ENCODE measurements at places on chromosomes 5 and 9.

DNA sequence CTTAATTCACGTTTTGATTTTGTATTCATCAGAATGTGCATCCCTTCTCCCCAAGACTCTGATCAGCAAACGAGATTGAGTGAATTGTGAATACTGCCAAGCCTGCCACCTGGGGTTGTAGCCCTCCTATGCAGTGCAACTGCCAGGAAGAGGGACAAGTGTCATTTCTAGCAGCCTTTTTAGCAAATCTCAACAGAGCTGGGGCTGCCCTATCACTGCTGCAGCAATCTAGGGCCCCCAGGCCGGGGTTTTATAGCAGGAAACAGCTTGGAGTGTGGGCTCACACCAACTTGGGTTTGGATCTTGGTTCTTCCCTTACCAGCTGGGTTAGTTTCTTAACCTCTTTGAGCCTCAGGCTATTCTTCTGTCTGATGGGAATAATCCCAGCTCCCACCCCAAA is 4.0 kb downstream of the CSF1R start:
- no peak for DNase-seq

DNA sequence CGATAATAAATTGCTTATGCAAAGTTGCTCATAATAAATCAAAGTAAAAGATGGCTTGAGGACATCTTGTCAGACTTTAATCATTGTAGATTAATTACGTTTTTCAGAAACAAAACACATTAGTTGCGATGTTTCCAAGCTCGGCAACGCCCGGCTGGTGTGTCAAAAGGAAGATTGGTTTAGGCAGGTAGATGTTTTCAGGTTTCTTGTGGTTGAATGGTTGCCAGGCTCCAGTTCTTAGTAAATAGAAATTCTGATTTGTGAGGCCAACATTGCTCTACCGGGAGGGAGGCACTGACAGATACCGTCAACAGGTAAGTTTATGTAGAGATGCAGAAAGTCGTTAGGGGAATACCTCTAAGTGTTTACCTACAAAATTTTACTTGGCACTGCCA is 280.3 kb downstream of the NPR3 start:
- DNase-seq: no peak

GRCh38 chr9:133837627-133838597 is 99.8 kb upstream of the SARDH start:
- no peak for DNase-seq

- peak; percentile 25 for DNase-seq
These were observed 647.8 kb downstream of the TAF11L14 start for GRCh38 chr5:18281947-18282581.

DNA sequence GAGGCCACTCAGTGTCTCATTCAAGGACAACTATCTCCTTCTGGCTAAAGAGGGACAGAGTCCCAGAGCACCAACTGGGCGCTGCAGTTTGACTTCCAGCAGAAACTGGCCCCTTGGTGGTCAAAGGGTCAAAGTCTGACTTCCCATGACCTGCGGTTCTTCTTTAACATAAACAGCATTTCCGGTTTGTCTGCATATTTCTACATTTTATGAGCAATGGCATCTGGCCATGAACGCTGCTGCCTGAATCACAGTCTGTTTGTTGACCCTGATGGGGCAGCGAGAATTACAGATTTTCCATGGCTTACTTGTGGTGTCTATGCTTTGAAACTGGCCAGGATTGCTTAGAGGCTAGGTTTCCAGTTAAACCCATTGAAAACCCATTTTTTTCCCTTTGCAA is 1.3 kb downstream of the TNFSF15 start:
- DNase-seq: peak; percentile 72

DNA sequence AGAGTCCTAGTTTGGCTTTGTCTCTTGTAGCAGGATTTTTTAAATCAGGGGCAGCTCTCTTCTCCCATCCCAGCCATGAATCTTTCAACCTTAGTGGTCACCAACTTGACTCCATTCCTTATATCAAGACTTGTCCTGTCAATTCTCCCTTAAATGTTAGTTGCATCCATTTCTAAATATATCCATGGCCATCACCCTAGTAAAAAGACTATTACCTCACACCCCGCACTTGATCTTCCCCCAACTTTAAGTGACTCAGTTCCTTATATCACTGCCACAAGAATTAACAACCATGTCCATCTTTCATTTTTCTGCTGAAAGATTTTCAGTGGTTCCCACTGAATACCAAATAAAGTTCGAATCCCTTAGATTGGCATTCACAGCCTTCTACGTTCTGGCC is 67.0 kb downstream of the STX17 start:
- no peak for DNase-seq

DNA sequence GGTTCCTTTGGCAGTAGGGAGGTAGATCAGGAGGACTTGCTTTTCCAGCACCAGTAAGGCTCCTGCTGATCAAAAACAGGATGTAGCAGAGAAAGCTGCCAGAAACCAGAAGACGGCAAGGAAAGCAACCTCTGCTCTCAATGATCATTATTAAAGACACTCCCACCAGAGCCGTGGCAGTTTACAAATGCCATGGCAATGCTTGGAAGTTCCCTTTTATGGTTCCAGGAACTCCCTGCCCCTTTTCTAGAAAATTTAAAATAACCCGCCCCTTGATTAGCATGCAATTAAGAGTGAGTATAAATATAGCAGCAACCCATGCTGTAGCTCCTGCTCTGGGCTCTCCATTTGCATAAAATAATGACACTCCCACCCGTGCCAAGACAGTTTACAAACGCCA is 16.1 kb downstream of the EQTN start:
- DNase-seq: no peak

DNA sequence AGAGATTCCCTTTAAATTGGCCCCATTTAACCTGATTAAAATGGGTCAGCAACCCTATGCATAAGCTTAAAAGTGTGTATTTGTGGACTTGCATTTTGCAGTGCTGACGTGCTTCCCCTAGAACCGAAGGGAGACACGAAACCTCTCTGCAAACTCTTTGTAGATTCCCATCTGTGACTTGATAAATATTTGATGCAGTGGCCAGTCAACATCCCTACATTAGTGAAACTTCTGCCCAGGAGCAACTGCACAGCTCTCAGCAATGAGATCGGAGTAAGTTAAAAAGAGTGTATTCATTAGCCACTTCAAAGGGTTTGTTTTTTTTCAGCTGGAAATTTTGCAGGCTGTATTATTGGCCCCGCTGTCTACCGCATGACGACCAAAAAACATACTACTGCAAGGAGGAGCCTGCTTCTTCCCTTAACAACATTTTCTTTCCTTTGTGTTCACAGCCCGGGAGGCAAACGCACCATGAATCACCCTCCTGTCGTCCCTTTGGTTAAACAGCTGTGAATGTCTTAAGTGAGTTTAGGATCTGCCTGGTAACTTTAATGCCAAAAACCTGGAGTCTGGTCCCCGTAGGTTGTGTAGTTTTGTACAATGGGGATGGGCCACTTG is 38.0 kb upstream of the TCERG1 start:
- no peak for DNase-seq

GRCh38 chr5:159223469-159223868 is 14.1 kb upstream of the RNF145 start:
- DNase-seq: no peak

- no peak for DNase-seq
These were observed 80.4 kb upstream of the CDH6 start for GRCh38 chr5:31113101-31113500.

DNA sequence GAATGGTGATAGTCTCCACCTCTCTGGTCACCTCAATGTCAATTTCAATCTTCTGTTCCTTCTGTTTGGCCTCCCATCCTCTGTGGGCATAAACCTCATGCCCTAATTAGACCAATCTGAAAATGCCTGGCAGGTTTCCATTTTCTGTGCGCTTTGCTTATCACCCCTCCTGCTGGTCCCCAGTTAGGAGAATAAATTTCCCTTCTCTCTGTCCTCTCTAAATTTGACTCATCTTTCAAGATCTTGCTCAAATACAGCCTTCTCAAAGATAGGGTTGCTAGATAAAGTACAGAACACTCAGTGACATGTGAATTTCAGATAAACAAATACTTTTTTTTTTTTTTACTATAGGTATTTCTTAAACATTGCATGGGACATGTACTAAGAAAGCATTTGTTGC is 69.4 kb upstream of the CD180 start:
- DNase-seq: no peak

- peak; percentile 52 for DNase-seq
These were observed 10.0 kb upstream of the CCL28 start for GRCh38 chr5:43422143-43422542.

DNA sequence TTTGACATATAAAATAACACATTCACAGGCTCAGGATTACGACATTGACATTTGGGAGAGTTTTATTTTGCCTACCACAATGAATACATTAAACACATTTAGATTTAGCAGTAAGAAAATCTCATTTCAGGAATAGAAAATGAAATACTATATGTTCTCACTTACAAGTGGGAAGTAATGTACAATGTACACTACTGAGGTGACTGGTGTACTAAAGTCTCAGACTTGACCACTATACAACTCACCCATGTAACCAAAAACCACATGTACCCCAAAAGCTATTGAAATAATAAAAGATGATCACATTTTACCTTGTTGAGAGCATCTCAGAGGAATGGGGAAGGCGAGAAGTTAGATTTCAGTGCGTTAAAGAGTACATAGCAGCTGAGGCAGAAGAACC is 1202.4 kb upstream of the SEMA6A start:
- no peak for DNase-seq

GRCh38 chr9:71634752-71635151 is 133.6 kb downstream of the CEMIP2 start:
- DNase-seq: no peak

- DNase-seq: no peak
These were observed 26.7 kb downstream of the SH3TC2 start for GRCh38 chr5:149036168-149036567.

DNA sequence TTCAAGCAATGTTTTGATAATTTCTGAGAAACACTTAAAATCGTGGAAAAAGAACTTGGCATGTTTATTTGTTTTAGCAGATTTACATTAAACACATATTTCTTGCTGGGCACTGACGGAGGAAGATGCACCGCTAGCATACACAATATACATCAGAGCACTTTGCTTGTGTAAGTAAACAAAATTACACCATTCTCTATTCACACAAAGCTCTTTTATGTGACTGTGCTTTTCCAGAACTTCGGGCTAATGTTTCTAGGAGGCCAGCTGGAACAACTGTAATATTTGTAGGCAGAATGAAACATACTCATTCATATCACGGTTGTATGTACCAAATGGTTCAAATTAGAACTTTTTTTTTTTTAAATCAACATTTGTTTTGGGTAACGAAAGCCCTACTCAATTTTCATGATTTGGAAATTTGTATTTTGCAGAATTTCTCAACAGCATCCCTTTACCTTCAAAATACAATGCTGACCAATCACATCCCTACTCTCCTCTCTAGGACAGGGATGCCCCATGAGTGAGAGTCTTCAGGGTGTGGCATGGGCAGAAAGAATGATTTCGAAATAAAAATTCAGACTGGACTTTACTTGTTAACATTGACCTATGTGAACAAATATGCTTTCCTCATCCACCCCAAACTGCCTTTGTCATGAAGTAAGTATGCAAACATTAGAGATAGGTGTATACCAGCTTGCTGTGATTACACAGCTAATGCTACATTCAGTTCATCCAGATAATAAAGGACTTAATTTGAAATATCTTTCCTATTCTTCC is 425.1 kb downstream of the BNC2 start:
- DNase-seq: no peak

- no peak for DNase-seq
These were observed 50.9 kb downstream of the ANKRD31 start for GRCh38 chr5:75185763-75186162.
